ENCODE measurements at places on chromosomes 7 and 10. TPM values are rescaled to one million over a fixed set of nuclear protein-coding genes. Genes with fewer than 3 reads are reported as not detected.

The UNC5B gene
- total RNA-seq = 0.08 TPM

- no peaks in the 10 kb centered on the region for H3K36me3 ChIP-seq
- peaks cover 34% of the 10 kb centered on the region for H3K27me3 ChIP-seq
- no peaks in the 10 kb centered on the region for H3K4me1 ChIP-seq
Observed at GRCh38 chr10:77710759-77711682, 73.4 kb upstream of the KCNMA1 start.

DNA sequence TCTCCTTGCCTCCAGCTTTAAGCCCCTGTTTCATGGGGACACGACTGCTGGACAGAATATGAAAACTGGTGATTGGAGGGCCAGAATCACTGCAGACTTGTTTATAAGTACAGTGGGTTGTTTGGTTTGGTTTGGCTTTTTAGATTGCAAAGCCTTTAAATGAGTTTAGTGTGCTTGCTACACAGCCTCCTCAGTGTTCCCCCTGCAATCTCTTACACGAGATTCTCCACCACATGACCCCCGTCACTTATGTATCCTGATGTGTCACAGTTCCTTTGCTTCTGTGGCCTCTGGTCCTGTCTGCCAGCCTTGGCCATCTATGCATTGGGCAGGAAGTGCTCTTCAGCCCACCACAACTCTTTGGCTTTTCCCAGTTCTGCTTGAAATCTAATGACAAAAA is 103.7 kb upstream of the ANKRD1 start:
- H3K27me3 ChIP-seq = peaks cover 2% of the 10 kb centered on the region
- no peaks in the 10 kb centered on the region for H3K4me1 ChIP-seq
- DNase-seq = no peak
- no peak overlapping the region for H3K27ac ChIP-seq

DNA sequence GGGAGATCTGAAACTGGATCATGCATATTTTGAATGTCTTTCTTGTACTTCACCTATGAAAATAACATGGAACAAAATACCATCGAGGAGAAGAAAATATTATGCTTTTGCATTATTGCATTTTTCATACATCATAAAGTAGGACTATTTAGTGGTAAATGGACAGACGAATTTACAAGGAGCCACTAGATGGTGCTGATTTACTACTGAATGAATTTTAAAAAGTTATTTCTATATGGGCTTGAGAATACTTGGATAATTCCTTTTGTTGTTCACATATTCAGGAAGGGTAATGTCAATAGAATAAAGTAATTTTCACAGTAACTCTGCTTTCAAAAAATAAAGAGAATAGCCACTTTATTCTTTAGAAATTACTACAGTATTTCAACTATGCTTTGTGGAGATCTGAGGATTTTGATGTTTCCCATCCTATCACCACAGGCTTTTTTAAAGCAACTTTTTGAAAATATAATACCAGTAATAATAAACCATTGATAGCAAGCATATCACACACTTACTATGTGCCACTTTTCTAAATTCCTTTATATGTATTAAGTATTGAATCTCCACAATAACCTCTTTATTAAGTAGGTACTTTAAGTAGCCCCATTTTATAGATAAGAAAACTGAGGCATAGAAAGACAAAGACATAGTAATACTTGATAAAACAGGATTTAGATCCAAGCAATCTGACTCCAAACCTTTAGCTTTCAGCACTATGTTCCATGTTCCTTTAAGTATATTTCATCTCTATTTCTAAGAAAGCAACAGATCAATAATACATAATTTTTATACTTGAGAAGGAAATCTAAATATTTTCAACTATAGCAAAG is 38.6 kb downstream of the NEBL start:
- no peak overlapping the region for H3K27ac ChIP-seq
- no peaks in the 10 kb centered on the region for H3K36me3 ChIP-seq
- DNase-seq = no peak
- H3K4me3 ChIP-seq = no peak overlapping the region
- H3K27me3 ChIP-seq = no peaks in the 10 kb centered on the region

DNA sequence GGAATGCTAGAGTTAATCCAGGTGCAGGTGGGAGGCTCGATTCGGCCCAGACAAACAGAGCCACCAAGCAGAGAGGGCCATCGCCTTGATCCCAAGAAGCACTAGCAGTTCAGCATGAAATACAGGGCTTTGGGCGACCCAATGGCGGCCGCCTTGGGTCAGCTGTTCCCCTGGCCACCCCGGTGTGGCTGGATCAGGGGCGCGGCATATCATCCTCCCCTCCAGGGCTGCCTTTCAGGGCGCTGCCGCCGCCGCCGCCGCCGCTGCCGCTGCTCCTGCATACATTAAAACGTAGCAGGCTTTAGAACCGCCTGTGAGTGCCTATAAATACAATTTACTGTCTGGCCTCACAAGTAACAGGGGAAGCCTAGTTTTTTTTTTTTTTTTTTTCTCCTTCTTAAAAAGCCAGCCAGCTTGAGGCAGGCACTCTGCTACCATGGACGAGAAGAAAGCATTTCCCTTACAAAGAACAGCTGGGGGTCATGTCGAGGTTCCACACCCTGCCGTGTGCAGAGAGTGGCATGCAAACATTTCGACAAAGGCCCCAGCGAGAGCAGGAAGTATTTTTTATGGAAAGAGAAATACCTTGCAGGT is 57.7 kb upstream of the EFCAB10 start:
- no peak for DNase-seq
- no peak overlapping the region for H3K4me3 ChIP-seq
- H3K27me3 ChIP-seq = no peaks in the 10 kb centered on the region
- H3K4me1 ChIP-seq = no peaks in the 10 kb centered on the region

DNA sequence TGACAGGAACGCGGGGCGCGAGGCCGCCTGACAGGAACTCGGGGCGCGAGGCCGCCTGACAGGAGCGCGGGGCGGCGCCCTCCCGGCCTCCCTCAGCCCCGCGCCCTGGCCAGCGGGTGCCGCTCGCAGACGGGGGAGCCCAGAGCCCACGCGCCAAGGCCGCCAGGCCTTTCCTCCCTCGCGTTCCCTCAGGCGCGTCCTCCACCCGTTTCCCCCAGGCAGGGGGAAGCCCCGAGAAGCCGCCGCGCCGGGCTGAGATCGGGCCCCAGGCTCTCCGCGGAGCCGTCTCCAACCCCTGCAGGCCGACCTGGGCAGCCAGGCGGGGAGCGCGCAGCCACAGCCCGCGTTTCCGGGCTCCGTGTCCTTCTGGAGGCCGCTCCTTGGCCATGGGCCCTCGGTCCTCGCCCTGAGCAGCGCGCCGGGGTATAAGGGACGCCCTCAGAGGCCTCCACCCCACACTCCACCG is 17.7 kb downstream of the PTPRN2 start:
- H3K27ac ChIP-seq = no peak overlapping the region
- H3K27me3 ChIP-seq = peaks cover 35% of the 10 kb centered on the region
- no peaks in the 10 kb centered on the region for H3K4me1 ChIP-seq
- no peaks in the 10 kb centered on the region for H3K36me3 ChIP-seq

The RAPGEF5 gene
- total RNA-seq = 0.61 TPM

The ACTL6B gene
- not detected for total RNA-seq

- H3K4me1 ChIP-seq = no peaks in the 10 kb centered on the region
- no peaks in the 10 kb centered on the region for H3K27me3 ChIP-seq
- no peak for DNase-seq
- H3K4me3 ChIP-seq = no peak overlapping the region
- H3K36me3 ChIP-seq = no peaks in the 10 kb centered on the region
Observed at GRCh38 chr10:68095153-68095552, 14.1 kb upstream of the MYPN start.

DNA sequence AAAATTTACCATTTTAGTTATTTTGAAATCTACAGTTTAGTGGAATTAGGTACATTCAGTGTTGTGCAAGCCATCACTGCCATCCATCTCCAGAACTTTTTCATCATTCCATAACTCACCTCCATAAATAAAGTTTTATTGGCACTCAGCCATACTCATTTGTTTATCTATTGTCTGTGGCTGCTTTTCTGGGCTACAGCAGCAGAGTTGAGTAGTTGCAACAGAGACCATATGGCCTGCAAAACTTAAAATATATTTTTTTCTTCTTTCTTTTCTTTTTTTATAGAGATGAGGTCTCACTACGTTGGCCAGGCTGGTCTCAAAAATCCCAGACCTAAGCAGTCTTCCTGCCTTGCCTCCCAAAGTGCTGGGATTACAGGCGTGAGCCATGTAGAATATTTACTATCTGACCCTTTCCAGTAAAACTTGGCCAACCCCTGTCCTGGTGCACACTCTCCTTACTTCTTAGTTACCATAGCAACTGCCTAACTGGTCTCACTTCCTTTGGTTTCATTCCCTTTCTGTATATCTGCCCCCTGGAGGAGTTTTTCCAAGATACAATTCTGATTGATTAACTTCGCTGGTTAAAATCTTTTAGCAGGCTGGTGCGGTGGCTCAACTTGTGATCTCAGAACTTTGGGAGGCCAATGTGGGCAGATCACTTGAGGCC is 133.2 kb downstream of the CUX1 start:
- H3K4me3 ChIP-seq = no peak overlapping the region
- H3K27me3 ChIP-seq = no peaks in the 10 kb centered on the region
- H3K36me3 ChIP-seq = no peaks in the 10 kb centered on the region
- H3K4me1 ChIP-seq = no peaks in the 10 kb centered on the region

- H3K4me3 ChIP-seq = no peak overlapping the region
- no peaks in the 10 kb centered on the region for H3K36me3 ChIP-seq
- DNase-seq = no peak
- no peak overlapping the region for H3K27ac ChIP-seq
- no peaks in the 10 kb centered on the region for H3K27me3 ChIP-seq
Observed at GRCh38 chr7:30309842-30310435, 25.5 kb downstream of the ZNRF2 start.

The ACHE gene
- total RNA-seq = 0.79 TPM

GRCh38 chr10:13661256-13661655 is 74.5 kb downstream of the PRPF18 start:
- no peak overlapping the region for H3K27ac ChIP-seq
- no peaks in the 10 kb centered on the region for H3K36me3 ChIP-seq
- DNase-seq = no peak
- no peak overlapping the region for H3K4me3 ChIP-seq
- peaks cover 9% of the 10 kb centered on the region for H3K4me1 ChIP-seq
- peaks cover 6% of the 10 kb centered on the region for H3K27me3 ChIP-seq

DNA sequence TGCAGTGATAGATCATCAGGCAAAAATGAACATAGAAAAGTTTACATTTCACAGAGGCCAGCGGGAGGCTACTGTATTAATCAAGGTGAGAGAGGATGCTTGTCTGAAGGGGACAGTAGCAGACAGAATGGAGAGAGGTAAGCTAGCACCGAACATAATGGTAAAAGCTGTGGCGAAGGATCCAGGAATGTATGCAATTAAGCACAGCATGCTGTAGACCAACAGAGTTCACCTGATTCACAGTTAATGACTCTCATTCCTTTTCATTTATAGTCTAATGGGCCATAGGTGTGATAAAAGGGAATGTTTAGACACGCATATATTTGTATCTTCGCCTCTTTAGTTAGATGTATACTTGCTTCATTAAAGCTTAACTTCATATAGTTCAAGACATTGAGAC is 150.9 kb upstream of the MBL2 start:
- no peak overlapping the region for H3K27ac ChIP-seq
- DNase-seq = no peak
- H3K27me3 ChIP-seq = no peaks in the 10 kb centered on the region
- H3K4me1 ChIP-seq = no peaks in the 10 kb centered on the region

DNA sequence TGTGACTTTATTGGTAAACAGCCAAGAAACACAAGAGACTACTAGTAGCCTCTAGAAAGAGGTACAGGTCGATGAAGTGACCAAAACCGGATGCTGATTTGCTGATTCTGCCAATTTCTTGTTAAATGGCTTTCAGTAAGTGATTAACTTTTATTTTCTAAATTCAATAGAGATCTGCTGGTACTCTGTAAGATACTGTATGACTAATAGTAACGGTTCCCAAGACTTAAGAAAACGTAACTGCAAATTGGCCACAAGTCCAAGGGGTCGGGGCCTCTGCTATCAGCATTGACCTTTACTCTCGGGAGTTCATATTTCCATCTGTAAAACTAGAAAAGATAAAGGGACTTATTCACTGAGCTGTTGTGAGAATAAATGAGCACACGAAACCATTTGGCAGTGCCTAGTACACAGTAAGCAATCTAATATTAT is 1.4 kb downstream of the FAM3C start:
- H3K4me1 ChIP-seq = peaks cover 14% of the 10 kb centered on the region
- no peak for DNase-seq
- H3K27ac ChIP-seq = no peak overlapping the region
- no peaks in the 10 kb centered on the region for H3K36me3 ChIP-seq
- H3K4me3 ChIP-seq = no peak overlapping the region
- no peaks in the 10 kb centered on the region for H3K27me3 ChIP-seq

The SLC18A2 gene
- 1.6 TPM for total RNA-seq

The CCDC172 gene
- total RNA-seq = not detected

DNA sequence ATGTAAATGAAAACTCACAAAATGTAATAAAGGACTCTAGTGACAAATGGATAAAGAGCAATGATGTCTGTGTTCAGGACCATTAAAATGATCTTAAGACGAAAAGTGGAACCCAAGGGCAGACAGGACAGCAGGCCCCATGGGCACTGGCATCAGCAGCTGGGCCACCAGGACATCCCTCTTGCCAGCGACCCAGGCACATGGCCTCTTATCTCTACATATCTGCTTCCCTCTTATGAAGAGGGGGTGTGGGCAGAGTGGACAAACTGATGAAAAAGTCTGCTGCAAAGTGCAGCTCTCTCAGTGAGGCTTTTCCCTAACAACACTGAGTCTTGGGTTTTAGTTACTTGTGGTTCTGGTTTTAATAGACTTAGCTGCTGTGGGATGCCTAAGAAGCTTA is 44.8 kb upstream of the ANKRD1 start:
- no peak for DNase-seq
- H3K4me1 ChIP-seq = no peaks in the 10 kb centered on the region
- no peak overlapping the region for H3K27ac ChIP-seq
- peaks cover 3% of the 10 kb centered on the region for H3K27me3 ChIP-seq
- no peak overlapping the region for H3K4me3 ChIP-seq
- no peaks in the 10 kb centered on the region for H3K36me3 ChIP-seq

DNA sequence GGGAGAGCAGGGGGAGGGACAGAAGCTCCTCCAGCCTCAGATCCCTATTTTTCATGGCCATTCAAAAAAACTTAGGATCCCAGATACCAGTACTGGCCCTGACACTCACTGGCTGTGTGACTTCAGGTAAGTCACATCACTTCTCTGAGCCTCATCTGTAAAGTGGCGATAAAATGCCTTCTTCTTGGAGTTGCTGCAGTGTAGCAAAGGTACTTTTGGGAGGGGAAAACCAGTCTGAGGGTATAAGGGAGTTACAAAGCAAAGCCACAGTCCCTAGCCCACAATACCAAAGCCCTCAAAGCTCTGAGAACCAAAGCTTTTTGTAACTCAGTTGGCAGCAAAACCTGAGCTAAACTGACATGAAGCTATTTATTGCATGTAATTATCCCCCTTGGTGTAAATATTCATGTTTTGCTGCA is 43.4 kb upstream of the COL13A1 start:
- H3K36me3 ChIP-seq = no peaks in the 10 kb centered on the region
- no peak overlapping the region for H3K4me3 ChIP-seq
- no peak overlapping the region for H3K27ac ChIP-seq
- no peak for DNase-seq
- H3K4me1 ChIP-seq = no peaks in the 10 kb centered on the region

- no peak for DNase-seq
- no peak overlapping the region for H3K4me3 ChIP-seq
- H3K27me3 ChIP-seq = no peaks in the 10 kb centered on the region
- H3K36me3 ChIP-seq = no peaks in the 10 kb centered on the region
- no peak overlapping the region for H3K27ac ChIP-seq
- no peaks in the 10 kb centered on the region for H3K4me1 ChIP-seq
Observed at GRCh38 chr10:78714225-78714624, 354.5 kb upstream of the ZMIZ1 start.

The GATA3 gene
- total RNA-seq = 47.2 TPM

The EGR2 gene
- total RNA-seq = 2.5 TPM

The OPN1SW gene
- total RNA-seq = not detected

Data from T-cell (primary cell).